ENCODE measurements at places on chromosomes 6 and 20. TPM values are rescaled to one million over a fixed set of nuclear protein-coding genes. Genes with fewer than 3 reads are reported as not detected.

DNA sequence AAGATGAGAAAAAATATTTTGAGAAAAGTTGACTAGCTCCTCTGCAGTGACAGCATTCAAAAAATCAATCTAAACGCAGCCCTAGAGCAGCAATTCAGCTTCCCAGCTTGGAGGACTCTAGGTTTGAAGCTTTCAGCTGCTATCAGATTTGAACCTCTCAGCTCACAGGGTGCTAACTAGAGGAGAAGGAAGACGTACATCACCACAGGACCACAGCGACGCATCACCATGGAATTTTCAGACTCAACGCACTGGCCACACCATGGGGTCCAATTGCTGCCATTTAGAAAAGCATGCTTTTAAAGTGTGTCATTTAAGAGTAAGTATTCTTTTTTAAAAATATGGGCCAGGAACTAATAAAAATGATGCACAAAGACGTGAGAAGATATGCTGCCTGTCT lies 45.0 kb upstream of the FUCA2 start:
- DNase-seq: peak; percentile 55
- no peaks in the 10 kb centered on the region for H3K27me3 ChIP-seq
- H3K4me1 ChIP-seq: peaks cover 10% of the 10 kb centered on the region
- H3K4me3 ChIP-seq: no peak overlapping the region

DNA sequence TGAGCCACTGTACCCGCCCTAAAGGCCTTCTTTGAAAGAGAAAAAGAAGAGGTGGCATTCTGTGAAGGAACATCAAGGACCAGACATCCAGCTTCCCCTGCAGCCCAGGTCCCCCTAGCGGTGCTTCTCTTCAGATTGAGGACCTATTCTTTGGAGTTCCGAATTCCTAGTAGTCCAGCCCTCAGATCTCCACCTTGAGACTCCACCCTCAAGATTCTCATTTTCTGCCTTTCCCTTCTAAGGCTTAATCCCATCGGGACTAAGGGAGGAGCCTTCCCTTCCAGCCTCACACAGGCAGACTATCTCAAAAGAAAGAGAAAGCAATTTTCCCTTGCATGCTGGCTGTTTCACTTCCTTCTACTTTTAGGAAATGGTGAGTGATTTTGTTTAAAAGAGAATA lies 32.5 kb downstream of the MUC22 start:
- H3K27ac ChIP-seq: no peak overlapping the region
- no peaks in the 10 kb centered on the region for H3K27me3 ChIP-seq
- H3K4me1 ChIP-seq: no peaks in the 10 kb centered on the region
- DNase-seq: peak; percentile 14

DNA sequence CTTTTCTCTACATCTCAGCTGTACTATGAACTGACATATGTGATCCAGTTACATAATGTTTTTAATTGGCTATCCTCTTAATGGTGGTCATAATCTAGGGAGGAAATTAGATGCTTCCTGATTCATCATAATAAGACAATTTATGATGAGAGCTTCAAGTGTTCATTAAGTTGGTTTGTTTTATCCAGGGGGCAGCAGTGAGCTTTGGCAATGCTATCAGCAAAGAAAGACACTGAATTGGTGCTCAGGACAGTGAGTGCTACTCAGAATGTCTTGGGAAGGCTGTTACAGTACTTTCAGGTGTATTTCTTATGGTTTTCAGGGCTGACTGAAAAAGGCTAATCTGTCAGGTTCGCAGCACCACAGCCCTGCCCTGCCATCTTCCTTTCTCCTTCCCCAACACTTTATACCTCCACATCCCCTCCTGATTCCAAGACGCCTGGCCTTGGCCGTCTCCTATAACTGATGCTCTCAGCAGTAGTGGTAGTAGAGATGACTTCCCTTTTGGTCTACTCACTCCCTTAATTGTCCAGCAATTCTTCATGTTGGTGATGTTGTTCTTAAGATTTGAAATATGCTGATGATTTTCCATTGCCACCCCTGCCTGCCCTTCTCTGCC lies 67.0 kb upstream of the TNFAIP3 start:
- peaks cover 7% of the 10 kb centered on the region for H3K4me1 ChIP-seq
- no peak overlapping the region for H3K27ac ChIP-seq
- no peak overlapping the region for H3K4me3 ChIP-seq

- no peak for DNase-seq
- H3K4me3 ChIP-seq: no peak overlapping the region
- H3K4me1 ChIP-seq: no peaks in the 10 kb centered on the region
- no peaks in the 10 kb centered on the region for H3K36me3 ChIP-seq
- H3K27ac ChIP-seq: no peak overlapping the region
- no peaks in the 10 kb centered on the region for H3K27me3 ChIP-seq
Observed at GRCh38 chr6:14055541-14055940, 62.0 kb upstream of the CD83 start.

- no peak overlapping the region for H3K4me3 ChIP-seq
- no peaks in the 10 kb centered on the region for H3K27me3 ChIP-seq
- DNase-seq: no peak
- H3K27ac ChIP-seq: no peak overlapping the region
- no peaks in the 10 kb centered on the region for H3K4me1 ChIP-seq
Observed at GRCh38 chr20:32672982-32673851, 524 bp downstream of the C20orf203 start.

DNA sequence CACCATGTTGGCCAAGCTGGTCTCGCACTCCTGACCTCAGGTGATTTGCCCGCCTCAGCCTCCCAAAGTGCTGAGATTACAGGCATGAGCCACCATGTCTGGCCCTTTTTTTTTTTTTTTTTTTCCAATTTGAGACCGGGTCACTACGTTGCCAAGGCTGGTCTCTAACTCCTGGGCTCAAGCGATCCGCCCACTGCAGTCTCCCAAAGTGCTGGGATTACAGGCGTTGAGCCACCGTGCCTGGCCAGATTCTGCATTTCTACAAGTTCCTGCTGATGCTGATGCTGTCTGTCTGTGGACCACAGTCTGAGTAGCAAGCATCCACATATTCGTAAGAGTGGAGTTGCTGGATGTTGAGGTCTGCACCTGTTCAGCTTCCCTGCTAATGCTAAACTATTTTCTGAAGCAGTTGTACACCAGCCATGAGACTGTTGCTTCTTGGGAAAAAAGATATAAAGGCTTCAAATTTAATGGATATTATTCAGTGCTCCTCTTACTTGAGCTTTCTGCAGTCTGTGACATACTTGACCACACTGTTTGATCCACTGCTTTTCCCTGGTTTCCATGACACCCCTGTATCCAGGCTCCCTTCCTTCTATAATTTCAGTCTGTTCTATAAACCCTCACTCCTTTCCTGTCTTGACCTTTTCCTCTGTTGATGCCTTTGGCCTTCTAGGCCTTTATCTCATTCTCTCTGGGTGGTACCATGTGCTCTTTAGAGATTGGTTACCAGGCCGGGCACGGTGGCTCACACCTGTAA lies 10.1 kb upstream of the ZBTB12 start:
- H3K4me3 ChIP-seq: no peak overlapping the region
- H3K4me1 ChIP-seq: peaks cover 43% of the 10 kb centered on the region
- DNase-seq: no peak
- H3K27ac ChIP-seq: peak overlapping the region; percentile 98

- DNase-seq: no peak
- no peak overlapping the region for H3K27ac ChIP-seq
- H3K36me3 ChIP-seq: no peaks in the 10 kb centered on the region
- H3K27me3 ChIP-seq: no peaks in the 10 kb centered on the region
Observed at GRCh38 chr6:137709424-137710236, 157.4 kb upstream of the TNFAIP3 start.

DNA sequence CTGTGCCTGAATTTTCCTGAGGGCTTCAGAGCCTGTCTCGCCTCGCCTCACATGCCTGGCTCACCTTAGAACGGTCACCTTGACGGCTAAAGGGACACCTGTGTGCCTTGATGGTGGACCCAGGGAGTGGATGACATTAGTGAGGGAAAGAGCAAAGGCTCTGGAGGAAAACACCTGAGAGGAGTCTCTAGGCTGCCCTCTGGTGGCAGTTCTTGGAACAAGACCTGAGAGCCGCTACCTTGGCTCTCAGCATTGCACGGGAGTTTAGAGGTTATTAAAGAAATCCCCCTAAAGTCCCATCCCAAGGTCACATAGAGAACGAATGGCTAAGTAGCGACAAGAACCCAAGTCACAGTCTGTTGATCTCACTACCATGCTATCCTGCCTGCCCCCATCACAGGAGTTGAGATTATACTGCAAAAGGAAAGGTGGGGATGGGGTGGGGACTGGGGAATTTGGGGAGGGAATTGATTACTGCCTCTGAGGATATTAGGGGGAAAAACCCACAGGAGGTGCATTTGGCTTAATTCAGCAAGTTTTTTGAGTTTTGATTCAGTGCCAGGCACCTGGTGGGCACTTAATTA lies 7.9 kb upstream of the CDSN start:
- H3K36me3 ChIP-seq: no peaks in the 10 kb centered on the region
- no peaks in the 10 kb centered on the region for H3K27me3 ChIP-seq
- peaks cover 29% of the 10 kb centered on the region for H3K4me1 ChIP-seq
- H3K4me3 ChIP-seq: no peak overlapping the region

- no peak for DNase-seq
- H3K27me3 ChIP-seq: peaks cover 15% of the 10 kb centered on the region
- no peaks in the 10 kb centered on the region for H3K36me3 ChIP-seq
- H3K4me3 ChIP-seq: no peak overlapping the region
- H3K4me1 ChIP-seq: no peaks in the 10 kb centered on the region
Observed at GRCh38 chr6:41343641-41344187, 8.3 kb downstream of the NCR2 start.

DNA sequence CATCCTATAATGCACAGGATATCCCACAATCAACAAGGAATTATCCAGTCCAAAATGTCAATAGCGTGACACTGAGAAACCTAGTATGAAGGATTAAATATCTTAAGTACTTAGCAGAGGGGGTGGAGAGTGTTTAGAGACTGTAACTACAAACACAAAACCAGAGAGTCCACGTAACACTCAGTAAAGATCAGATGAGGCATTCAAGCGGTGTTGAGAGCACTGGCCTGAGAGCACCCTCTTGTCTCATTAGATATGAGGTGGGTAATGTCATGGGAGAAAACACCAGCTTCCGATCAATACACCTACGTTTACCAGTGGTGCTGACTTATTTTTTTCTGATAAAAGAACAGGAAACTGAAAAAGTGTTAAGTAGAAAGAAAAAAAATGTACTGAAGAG lies 2.3 kb downstream of the FAM184A start:
- H3K4me3 ChIP-seq: no peak overlapping the region
- H3K27me3 ChIP-seq: peaks cover 47% of the 10 kb centered on the region
- H3K27ac ChIP-seq: no peak overlapping the region
- no peak for DNase-seq
- H3K4me1 ChIP-seq: peaks cover 12% of the 10 kb centered on the region

- H3K36me3 ChIP-seq: peaks cover 64% of the 10 kb centered on the region
- H3K4me3 ChIP-seq: no peak overlapping the region
- H3K27ac ChIP-seq: no peak overlapping the region
- H3K4me1 ChIP-seq: 0 out of 2 replicates have a peak, but pooled peaks cover 6% of the 10 kb centered on the region
- no peak for DNase-seq
Observed at GRCh38 chr20:25676164-25676809, 20.4 kb downstream of the ZNF337 start.

DNA sequence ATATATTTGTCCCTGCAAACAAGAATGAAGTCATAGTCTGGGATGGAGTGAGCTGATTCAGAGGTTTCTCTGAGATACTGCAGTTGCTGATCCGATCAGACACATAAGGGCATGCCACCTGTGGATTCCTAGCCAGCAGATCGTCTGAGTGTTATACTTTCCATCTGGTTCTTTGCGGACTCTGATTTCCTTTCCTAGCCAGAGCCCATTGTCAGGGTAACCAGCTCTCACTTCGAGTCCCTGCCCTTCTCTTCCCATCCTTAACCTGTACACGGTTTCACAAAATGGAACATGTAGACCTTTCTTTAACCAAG lies 100.9 kb downstream of the TMEM200A start:
- H3K4me1 ChIP-seq: peaks cover 11% of the 10 kb centered on the region
- no peaks in the 10 kb centered on the region for H3K27me3 ChIP-seq
- H3K4me3 ChIP-seq: no peak overlapping the region
- DNase-seq: no peak
- no peak overlapping the region for H3K27ac ChIP-seq

DNA sequence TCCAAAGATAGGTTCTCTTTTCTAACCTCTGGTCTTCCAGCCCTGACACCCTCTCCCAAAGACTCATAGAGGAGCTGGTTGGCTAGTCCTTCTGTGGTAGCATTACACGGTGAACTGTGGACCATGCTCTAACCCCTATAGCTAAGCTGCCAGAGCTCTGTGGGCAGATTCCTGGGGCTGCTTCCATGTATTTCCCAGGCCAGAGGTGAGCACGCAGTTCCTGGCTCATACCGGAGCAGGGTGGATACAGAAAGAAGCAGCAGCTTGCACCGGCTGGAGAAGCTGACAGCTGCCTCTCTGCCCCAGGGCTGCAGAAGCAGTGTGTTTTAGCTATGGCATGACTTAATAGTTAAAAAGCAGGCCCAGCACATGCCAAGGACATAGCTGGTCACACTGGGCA lies 84.1 kb upstream of the FOXP4 start:
- no peaks in the 10 kb centered on the region for H3K27me3 ChIP-seq
- no peak overlapping the region for H3K4me3 ChIP-seq
- H3K36me3 ChIP-seq: no peaks in the 10 kb centered on the region

- DNase-seq: no peak
- H3K4me1 ChIP-seq: no peaks in the 10 kb centered on the region
- H3K27ac ChIP-seq: no peak overlapping the region
- no peak overlapping the region for H3K4me3 ChIP-seq
- H3K27me3 ChIP-seq: no peaks in the 10 kb centered on the region
- H3K36me3 ChIP-seq: no peaks in the 10 kb centered on the region
Observed at GRCh38 chr6:42821846-42822245, 40.0 kb downstream of the BICRAL start.

- no peak overlapping the region for H3K4me3 ChIP-seq
- no peak overlapping the region for H3K27ac ChIP-seq
- no peaks in the 10 kb centered on the region for H3K4me1 ChIP-seq
- H3K27me3 ChIP-seq: no peaks in the 10 kb centered on the region
Observed at GRCh38 chr6:122136386-122136785, 263.1 kb upstream of the HSF2 start.

GRCh38 chr6:11614534-11615213 lies 77.1 kb downstream of the TMEM170B start:
- H3K27ac ChIP-seq: peak overlapping the region; percentile 99
- peaks cover 4% of the 10 kb centered on the region for H3K36me3 ChIP-seq
- peaks cover 66% of the 10 kb centered on the region for H3K4me1 ChIP-seq
- H3K4me3 ChIP-seq: no peak overlapping the region
- no peaks in the 10 kb centered on the region for H3K27me3 ChIP-seq

The HMGN4 gene
- total RNA-seq: 110 TPM

The TRAPPC3L gene
- total RNA-seq: 0.06 TPM

The DEFB110 gene
- total RNA-seq: not detected

The RGS19 gene
- 21.3 TPM for total RNA-seq

The C6orf118 gene
- not detected for total RNA-seq

The CALHM6 gene
- total RNA-seq: not detected

The AHI1 gene
- 15.2 TPM for total RNA-seq

The SOX4 gene
- 32.3 TPM for total RNA-seq

The TMC2 gene
- not detected for total RNA-seq
